OCI-LY7 (cell line): ENCODE measurements at places on chromosomes 1 and 21.

GRCh38 chr1:35398739-35399138 is 130.2 kb downstream of the ZMYM4 start:
- DNase-seq, result no peak

DNA sequence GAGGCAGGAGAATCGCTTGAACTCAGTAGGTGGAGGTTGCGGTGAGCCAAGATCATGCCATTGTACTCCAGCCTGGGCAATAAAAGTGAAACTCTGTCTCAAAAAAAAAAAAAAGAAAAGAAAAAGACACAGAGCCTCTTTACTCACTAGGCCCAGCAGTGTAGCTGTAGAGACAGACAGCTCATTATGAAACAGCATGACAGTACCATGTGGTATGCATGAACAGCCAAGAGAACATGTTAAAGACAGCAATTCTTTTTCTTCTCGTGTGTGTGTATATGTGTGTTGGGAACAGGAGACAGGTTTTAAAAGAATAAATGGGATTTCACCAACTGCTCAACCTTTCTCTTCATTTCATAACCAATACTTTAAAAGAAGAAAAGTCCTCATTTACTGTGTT is 118.8 kb downstream of the PIK3R3 start:
- DNase-seq, result no peak

- DNase-seq, result peak; percentile 66
Measured at GRCh38 chr1:44677201-44677766, 2.8 kb downstream of the ARMH1 start.

- peak; percentile 90 for DNase-seq
Measured at GRCh38 chr1:68496680-68497357, at the start of gene DEPDC1. Gene DEPDC1 (minus strand): TSS chr1:68497082. CDS start chr1:68496999, 83 bp downstream.

- DNase-seq, result no peak
Measured at GRCh38 chr1:36206323-36206858, 17.9 kb upstream of the THRAP3 start.

GRCh38 chr21:44408226-44408625 is 47.1 kb upstream of the LRRC3 start:
- DNase-seq, result no peak

DNA sequence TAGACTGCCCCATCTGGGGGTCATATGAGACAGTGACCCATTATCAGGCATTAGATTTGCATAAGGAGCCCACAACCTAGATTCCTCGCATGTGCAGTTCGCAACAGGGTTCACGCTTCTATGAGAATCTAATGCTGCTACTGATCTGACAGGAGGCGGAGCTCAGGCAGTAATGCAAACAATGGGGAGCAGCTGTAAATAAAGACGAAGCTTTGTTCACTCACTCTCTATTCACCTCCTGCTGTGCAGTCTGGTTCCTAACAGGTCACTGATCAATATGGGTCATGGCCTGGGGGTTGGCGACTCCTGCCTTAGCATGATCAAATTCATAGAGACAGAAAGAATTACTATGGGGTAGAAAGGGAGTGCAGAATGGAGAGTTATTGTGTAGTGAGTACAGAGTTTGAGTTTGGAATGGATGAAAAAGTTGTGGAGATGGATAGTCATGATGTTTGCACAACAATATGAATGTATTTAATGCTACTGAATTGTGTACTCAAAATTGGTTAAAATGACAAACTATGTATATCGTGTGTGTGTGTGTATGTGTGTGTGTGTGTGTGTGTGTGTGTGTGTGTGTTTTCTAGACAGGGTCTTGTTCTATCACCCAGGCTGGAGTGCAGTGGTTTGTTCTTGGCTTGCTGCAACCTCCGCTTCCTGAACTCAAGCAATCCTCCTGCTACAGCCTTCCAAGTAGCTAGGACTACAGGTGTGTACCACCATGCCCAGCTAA is 42.2 kb downstream of the BTF3L4 start:
- DNase-seq, result no peak

DNA sequence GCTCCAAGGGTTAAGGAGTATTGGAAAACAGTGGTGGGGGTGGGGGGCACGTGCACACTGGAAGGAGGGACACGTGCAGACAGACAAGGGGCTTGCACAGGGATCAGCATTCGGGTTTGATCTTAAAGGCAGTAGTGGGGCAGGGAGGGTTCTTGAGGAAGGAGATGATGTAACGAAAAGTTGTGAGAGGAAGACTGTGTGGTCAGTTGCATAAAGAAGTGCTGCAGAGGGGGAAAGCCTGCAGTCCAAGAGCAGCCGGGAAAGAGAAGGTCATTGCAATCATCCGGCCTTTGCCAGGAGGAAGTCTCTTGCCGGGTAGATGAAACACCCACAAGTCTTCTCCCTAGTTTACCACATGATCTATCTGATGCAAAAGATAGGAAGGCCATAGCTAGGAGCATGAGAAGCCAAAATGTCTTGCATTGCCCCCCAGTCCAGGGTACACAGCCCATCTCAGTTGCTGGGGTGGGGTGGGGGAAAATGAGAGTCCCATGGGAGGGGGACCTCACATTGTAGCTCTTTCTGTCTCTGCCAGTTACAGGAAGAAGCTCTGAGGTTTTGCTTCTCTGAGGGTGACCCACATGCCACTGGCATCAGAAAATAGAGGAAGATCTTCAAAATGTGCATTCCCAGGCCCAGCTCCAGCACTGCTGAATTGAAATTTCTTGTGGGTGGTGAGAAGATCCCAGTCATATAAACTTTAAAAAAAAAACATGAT is 202.5 kb upstream of the RAB4A start:
- no peak for DNase-seq

DNA sequence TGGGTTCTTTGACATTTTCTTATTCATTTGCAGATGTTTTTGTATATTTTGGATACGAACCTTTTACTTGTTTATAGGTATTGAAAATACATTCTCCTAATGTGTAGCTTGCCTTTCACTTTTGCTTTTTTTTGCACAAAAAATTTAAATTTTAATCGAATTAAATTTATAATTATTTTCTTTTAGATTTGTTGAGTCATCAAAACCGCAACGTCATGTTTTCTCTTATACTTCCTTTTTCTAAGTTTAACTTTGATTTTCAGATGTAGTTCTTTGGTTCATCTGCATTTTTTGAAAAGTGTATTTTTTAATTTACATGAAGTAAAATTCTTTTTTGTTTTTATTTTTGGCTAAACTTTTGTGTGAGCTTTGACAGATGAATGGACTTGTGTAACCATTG is 243.7 kb upstream of the DPYD start:
- DNase-seq, result no peak

- no peak for DNase-seq
Measured at GRCh38 chr1:25573591-25573930, 30.2 kb downstream of the LDLRAP1 start.

DNA sequence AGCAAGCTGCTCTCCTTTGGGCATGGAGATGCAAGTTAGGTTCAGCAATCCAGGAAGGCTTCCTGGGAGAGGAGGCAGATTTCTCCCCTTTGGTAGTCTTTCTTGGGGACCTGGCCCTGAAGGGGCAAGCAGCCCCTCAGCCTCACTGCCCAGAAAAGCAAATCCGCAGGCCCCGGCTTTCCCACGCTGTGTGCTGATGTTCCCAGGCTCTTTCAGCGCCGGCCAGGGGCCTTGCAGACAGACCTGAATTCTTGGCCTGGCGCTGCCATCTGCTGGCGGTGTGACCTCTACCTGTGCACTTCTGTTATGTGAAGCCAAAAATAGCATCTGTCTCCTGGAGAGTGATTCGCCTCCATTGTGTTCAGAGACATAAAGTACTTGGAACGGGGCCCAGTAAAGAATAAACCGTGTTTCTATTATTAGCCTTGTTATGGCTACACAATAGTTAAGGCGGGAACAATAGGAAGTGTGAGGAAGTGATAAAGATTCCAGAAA is 64.8 kb downstream of the ALPL start:
- peak; percentile 67 for DNase-seq

- DNase-seq, result no peak
Measured at GRCh38 chr1:67748630-67749029, 63.6 kb downstream of the GADD45A start.

DNA sequence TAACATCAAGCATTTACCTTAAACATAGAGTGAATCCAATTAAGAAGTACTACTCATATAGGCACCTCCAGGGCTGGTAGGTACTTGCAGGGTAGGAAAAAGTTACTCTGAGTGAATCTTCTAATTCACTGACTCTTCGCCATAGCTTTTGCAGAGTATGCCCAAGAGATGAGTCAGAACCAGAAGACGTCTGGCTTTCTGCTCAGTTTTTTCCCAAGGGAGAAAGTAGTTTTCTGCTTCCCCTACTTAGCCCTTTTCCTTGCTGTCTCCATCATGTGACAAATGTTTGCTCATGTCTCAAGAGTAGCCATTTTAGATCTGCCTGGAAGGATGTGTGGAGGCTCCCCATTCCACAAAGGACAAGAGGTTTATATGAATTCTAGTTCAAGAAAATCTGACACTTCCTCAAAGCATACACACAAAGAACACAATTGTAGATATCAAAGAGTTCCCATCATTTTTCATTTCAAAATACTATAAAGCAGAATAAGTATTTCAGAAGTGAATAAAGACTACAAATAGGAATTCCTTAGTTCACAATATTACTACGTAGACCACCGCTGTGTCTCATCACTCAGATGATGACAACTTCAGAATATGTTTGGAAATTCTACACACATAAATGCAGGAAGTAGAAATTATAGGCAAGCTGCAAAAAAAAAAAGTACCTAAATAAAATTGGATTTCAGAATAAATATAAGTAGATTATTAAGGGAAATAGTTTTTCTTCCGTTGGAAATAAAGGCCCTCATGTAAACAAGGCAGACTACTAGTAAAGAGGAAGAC is 98.5 kb downstream of the ASH1L start:
- DNase-seq, result no peak

- DNase-seq, result no peak
Measured at GRCh38 chr1:12539705-12540579, 78.1 kb downstream of the DHRS3 start.

- no peak for DNase-seq
Measured at GRCh38 chr1:222250376-222250775, 297.5 kb downstream of the HHIPL2 start.

- DNase-seq, result no peak
Measured at GRCh38 chr21:41958886-41959563, 5.2 kb upstream of the C2CD2 start.

DNA sequence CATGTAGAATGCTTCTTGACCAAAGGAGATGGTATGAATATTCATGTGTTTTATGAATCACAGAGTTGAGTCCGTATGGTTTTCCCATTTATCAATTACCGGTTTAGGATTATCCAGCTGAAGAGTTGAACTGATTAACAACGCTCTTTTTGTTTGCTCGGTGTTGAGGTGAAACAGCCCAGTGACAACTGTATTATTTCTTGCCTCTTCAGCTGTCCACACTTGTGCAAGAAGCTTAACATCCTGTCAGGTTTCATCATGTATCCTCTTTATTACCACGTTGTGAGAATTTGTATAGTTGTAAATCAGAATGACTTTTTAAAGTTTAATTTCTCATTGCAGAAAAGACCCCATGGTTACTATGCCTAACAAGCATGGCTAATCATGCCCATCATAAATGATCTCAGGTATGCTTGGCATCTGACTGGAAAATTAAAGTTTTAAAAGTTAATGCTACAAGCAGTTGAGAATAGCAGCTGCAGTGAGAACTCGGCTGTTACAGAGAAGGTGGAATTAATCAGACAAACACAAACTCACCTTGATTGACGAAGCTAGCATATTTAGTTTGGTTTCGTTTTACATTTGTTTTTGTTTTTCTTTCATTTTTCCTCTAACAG is 563.2 kb upstream of the ADGRL2 start:
- no peak for DNase-seq

DNA sequence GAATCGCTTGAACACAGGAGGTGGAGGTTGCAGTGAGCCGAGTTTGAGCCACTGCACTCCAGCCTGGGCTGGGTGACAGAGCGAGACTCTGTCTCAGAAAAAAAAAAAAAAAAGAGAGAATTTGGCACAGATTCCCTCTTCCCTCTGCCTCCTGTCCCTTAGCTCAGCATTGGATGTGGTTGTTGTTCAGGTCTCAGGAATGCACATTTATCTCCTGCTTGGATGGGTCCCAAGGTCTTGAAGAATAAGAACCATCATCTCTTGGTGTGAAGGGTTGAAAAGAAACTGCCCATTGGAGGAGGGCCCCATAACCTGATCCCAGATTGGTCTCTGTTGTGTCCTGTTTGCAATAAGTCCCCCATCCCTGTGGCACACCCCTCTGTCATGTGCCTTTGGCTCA is 34.9 kb downstream of the UBIAD1 start:
- no peak for DNase-seq

GRCh38 chr1:111129376-111129775 is 10.5 kb downstream of the DRAM2 start:
- DNase-seq, result no peak

DNA sequence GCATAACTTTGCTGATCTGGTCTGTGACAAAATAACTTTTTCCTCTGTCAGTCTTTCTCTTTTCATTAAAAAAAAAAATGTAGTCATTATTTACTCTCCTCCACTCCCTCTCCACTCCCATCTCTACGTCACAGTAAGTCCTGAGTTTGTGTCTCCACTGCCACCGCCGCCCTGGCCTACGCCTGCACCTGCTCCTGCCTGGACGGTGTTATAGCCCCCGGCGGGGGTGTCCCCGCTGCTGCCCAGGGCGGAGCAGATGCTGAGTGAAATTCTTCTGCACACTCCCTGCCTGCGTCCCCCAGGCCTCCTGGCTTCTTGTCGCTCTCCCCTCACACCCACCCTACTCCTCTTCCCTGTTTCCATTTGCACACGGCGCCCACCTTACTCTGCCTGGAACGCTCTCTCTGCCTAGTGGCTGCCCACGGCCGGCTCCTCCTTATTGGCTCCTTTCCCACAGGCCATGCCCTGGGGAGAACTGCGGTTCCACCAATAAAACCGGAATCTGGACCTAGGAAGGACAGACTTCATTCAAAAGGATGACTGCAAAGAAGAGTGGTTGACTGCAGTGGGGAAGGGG is 55.2 kb upstream of the C1orf174 start:
- DNase-seq, result no peak

- no peak for DNase-seq
Measured at GRCh38 chr21:29056005-29056404, 17.4 kb downstream of the CCT8 start.

- no peak for DNase-seq
Measured at GRCh38 chr1:161258439-161259344, at the start of gene PCP4L1. Gene PCP4L1 (plus strand): TSS chr1:161258745. CDS start chr1:161258975, 230 bp downstream.

GRCh38 chr1:225617479-225617878 is 35.4 kb downstream of the ENAH start:
- DNase-seq, result no peak

DNA sequence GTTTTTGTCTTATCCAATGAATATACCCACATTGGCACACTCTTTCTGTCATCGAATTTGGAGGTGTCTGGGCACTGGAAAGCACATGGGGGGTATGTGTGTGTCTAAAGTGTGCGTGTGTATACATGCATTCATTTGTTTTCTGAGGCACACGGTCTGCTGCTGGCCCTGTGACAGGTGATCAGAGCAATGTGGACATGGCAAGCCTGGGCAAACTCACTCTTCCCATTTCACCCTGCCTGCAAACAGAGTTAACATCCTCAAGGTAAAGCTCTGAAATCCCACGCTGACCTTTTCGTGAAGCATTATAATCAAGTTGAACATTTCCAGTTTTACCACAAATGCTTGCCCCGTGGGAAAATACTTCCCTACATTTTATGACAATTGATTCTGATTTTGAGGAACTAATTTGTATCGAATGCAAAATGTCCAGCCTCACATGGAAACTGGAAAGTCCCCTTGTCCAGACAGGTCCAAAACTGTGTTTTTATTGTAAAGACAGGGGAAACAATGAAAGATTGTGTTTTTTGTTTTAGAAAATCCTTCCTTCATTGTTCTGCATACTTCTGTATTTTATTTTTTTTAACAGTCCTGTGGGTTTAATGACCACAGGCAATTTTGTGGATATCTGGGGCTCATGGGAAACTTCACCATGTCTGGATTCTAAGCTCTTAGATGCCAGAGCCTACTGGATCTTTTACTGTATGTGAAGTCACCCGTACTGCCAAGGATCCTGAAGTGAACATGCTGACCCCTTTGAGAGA is 160.9 kb downstream of the PBX1 start:
- DNase-seq, result no peak

GRCh38 chr1:32242341-32242851 is 4.6 kb upstream of the FAM167B start:
- DNase-seq, result no peak
